Activated T-helper 1 cell treated with Interleukin-2 at 50 U/mL for 16 hours (primary cell): ENCODE measurements at places on chromosomes 6 and 20.

- no peak for DNase-seq
These were observed 255.4 kb downstream of the TSHZ2 start for GRCh38 chr20:53227523-53227922.

- no peak for DNase-seq
These were observed 2.2 kb downstream of the INSM1 start for GRCh38 chr20:20370094-20370575.

GRCh38 chr20:59363101-59363500 is 62.7 kb downstream of the EDN3 start:
- DNase-seq = no peak

DNA sequence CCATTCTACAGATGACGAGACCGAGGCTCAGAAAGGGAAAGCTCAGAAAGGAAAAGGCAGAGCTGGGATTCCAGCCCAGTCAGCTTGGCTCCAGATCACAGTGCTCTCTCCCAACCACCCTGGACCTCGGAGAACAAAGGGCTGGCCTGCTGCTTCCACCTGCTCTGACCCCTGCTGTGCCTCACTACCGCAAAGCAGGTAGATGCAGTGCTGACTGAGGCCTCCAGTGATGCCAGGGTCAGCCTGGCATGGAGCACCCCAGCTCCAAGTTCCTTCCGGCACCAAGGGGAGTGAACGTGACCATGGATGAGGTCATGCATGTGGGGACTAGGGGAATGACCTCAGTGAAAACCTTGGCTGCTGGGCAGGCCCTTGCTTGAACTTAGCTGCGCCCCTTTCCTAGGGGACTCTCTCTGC is 20.7 kb upstream of the TLDC2 start:
- DNase-seq = no peak

DNA sequence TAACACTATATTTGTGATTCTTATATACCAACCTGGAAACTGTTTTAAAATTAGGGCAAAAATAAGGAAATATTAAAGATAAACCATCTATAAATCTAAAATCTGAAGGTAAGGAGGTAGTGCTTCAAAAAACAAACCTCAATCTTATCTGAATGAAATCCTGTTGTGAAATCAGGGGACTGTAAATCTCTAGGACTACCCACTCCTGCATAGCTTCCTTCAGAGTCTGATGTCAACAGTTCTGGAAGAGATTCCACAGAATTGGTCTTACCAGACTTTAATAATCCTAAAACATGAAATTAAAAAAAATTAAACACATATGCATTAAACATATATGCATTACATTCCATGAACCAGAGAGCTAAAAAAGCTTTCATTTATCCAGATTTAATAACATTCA is 51.4 kb downstream of the IBTK start:
- DNase-seq = no peak
